NCI-H187 treated with DMSO at 0.1 percent for 48 hours (cell line): ENCODE measurements at places on chromosomes 7 and 10.

- no peak for DNase-seq
Observed at GRCh38 chr7:22849662-22850061, 27.0 kb upstream of the TOMM7 start.

GRCh38 chr10:129004398-129004797 is 462.6 kb upstream of the MGMT start:
- no peak for DNase-seq

- no peak for DNase-seq
Observed at GRCh38 chr10:9339716-9340115, 1285.2 kb downstream of the GATA3 start.

DNA sequence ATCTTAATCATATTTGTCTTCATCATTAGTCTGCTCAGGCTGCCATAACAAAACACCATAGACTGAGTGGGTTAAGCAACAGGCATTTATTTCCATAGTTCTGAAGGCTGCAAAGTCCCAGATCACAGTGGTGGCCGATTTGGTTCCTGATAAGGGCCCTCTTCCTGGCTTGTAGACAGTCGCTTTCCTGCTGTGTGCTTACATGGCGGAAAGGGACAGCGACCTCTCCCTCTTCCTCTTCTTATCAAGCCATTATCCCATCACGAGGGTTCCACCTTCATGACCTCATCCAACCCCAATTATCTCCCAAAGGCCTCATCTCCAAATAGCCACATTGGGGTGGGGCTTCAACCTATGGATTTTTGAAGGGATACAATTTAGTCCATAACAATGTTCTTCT is 84.0 kb downstream of the LYZL1 start:
- DNase-seq: no peak

GRCh38 chr7:29499932-29500331 is 63.7 kb upstream of the PRR15 start:
- DNase-seq: no peak

DNA sequence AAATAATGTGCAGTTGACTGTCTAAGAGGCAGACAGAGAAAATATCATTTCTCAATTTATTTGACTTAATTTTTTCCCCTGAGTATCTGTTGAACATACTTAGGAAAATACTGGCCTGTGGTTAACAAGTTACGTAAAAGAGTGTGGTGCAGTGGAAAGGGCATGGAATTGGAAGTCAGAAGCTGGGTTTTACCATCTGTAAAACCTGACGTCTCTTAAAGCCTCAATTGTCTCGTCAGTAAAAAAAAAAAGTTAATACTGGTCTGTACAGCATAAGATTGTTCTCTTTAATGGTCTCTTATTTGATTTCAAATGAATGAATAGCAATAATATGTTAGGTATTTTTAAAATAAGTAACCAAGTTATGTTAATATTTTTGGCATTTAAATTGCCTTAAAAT is 67.8 kb downstream of the PHTF2 start:
- no peak for DNase-seq

- no peak for DNase-seq
Observed at GRCh38 chr7:6608081-6608480, 7.3 kb upstream of the ZNF853 start.

GRCh38 chr10:29657719-29658274 is 23.0 kb upstream of the SVIL start:
- DNase-seq: peak; percentile 21

- no peak for DNase-seq
Observed at GRCh38 chr7:7512861-7513597, 22.6 kb downstream of the COL28A1 start.
